ENCODE measurements at places on chromosomes 1 and 21.

DNA sequence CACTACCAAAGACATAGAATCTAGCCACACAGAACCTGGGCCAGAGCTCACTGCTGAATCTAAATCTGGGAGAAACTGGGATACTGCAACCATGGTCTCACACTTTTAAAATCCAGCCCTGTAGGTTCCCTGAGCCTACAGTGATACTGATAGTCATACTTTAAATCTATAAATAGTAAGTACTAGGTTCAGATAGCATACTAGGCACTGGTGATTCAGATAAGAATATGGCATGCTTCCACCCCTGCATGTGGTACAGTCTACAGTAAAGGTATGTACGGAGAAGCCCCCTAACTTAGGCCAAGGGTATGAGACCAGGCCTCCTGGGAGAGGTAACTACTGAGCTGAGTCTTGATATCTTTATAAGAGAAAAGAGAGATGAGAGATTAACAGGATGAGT is 193.3 kb upstream of the HMGB4 start:
- no peak for DNase-seq

GRCh38 chr1:39130325-39130724 is 74.2 kb upstream of the MACF1 start:
- DNase-seq = peak; percentile 79

DNA sequence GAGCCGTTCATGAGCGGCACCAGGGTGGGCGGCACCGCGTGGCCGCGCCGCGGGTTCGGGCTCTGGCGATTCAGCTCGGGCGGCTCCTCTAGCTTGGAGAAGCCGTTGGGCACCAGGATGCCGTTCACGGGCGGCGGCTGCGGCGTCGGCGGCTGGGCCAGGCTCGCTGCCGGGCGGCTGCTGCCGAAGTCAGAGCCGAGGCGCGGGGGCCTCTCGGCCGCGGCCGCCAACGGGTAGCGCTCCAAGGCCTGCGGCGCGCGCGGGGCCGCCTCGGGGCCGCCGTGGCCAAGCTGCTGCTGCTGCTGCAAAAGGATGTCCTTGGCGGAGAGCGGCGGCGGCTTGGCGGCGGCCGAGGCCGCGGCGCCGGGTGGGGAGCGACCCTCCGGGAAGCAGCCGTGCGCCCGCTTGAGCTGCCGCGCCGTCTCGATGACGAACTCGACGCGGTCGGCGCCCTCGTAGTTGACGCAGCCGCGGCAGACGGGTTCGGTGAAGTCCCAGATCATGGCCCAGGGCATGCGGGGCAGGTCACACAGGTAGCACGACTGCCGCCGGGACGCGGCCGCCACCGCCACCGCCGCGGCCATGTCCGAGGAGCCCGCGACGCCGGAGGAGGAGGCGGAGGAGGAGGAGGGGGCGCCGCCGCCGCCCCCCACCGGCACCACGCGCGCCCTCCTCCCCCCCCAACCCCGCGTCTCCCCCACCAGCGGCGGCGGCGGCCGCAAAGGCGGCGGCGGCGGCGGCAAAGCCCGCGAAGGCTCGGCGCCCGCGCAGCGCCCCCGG is 877 bp downstream of the IRF2BP2 start:
- DNase-seq = peak; percentile 60

- DNase-seq = no peak
Measured at GRCh38 chr1:10612436-10613160, 137.8 kb downstream of the PEX14 start.

- no peak for DNase-seq
Measured at GRCh38 chr1:242522996-242523718, 1.3 kb downstream of the PLD5 start.

DNA sequence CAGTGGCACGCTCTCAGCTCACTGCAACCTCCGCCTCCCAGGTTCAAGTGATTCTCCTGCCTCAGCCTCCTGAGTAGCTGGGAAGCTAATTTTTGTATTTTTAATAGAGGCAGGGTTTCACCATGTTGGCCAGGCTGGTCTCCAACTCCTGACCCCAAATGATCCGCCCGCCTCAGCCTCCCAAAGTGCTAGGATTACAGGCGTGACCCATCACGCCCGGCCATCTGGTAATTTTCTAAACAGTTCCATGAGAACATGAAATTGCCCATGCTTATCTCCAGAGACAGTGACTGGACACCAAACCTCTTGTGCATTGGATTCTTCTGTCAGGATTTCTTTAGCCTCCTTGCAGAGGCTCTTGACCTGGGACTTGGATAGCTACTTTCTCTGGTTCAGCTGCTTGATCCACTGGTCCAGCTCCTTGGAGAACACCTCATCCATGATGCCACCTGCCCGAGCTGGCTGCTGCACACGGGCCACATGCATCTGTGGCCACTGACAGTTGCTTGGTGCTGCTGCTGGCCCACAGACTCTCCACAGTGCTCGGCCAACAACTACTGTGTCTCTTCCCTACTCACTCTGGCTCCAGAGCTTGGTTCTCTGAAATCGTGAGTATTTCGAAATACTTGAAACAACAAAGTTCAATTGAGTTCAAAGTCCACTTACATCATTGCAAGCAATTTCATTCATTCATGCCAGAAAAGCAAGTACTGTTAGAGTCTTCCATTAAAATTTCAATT is 40.0 kb upstream of the CTPS1 start:
- peak; percentile 93 for DNase-seq

DNA sequence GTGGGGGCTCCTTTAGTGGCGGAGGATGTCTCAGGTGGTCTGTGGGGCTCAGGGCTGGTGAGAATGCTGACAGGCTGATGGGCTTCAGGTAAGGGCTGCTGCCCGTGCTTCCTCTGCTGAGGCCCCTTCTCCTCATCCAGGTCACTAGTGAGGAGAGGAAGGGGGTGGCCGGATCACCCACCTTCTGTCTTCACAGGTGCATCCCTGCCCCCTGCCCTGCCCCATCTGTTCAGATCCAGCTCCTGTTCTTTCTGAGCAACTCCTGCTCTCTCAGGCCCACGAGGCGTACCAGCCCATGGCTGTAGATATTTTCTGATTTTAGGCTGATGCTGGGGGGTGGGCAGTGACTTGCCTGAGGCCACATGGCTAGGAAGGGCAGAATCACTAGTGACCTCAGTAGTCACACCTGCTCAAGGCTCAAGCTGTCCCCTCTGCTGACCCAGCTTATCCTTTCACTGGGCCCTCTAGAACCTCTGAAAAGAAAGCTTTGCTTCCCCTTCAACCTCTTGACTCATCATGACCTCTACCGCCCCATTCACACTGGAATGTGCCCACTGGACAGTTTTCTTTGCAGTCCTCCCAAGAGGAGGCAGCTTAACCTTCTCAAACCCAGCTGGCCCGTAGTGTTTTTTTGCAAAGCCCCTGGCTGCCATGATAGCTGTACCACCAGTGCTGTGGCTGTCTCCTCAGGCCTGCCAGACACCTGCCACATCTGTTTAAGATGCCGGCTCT is 14.8 kb downstream of the DCST2 start:
- no peak for DNase-seq

- DNase-seq = no peak
Measured at GRCh38 chr1:203655671-203656070, 29.0 kb downstream of the ATP2B4 start.

- DNase-seq = no peak
Measured at GRCh38 chr1:54579337-54579781, 31.3 kb downstream of the ACOT11 start.

DNA sequence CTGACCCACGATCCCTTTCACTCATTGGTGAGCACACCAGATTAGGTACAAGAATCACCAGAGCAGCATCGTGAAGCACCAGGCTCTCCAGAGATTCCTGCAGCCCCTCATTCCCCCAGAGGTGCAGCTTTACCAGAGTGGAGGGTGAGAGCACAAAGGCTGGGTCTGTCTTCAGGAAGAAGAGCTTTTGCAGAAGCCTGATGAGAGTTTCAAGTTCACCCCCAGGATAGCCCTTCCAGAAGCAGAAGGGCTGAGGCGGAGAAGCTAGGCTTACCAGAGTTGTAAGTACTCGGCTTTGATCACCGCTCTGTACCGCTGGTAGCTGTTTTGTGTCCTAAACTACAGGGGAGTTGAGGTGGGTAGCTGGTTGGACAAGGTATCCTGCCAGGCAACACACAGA is 3.1 kb downstream of the TSSK3 start:
- DNase-seq = no peak

DNA sequence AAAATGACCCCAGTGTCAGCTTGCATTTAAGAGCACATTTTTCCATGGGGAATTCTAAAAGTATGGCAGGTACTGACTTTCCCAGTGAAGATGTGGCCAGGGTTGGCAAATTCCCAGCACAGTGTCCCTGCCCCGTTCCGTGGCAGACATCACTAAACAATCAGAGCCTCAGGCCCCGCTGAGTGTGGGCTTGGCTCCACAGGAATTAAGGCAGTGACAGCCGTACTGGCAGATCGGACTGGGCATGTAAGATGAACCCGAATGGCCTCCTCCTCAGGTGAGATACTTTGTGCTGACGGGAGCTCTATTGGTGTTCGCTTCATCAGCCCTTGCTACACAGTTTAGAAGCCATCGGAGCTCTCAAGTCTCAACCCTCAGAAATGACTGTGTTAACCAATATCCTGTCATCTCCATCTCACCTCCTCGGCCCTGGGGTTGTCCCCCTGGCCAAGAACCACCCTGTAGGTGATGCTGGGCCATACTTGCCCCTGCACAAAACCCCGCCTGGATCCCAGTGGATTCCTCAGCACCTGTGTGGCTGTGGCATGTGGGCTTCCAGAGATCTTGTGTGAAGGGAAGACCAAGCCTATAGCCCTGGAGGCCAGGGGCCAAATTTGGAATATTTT is 29.0 kb upstream of the ABCG1 start:
- DNase-seq = no peak

GRCh38 chr1:188295157-188295556 is 1466.4 kb downstream of the PLA2G4A start:
- no peak for DNase-seq

GRCh38 chr1:183025782-183026774 is 2.9 kb downstream of the LAMC1 start:
- peak; percentile 66 for DNase-seq

All from adipocyte (in vitro differentiated cells).